NAMALWA (cell line): ENCODE measurements at places on chromosomes 4 and X.
A peak's percentile ranks its signal among the peaks of the same experiment; 100 is the strongest.

DNA sequence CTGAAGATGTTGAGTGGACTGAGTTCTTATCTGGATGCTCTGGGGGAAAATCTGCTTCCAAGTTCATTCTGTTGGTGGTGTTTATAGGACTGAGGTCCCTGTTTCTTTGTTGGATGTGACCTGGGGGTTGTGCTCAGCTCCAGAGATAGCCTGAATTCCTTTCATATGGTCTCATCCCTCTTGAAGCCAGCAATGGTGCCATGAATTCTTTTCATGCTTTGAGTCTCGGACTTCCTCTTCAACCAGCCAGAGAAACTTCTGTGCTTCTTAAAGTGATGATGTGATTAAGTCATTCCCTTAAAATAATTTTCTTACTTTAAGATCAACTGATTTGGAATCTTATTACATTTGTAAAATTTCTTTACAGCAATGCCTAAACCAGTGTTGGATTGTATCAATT lies 233.8 kb upstream of the UGT8 start:
- DNase-seq: no peak

- peak; percentile 48 for DNase-seq
Measured at GRCh38 chr4:153221783-153222706, 17.8 kb downstream of the TRIM2 start.

DNA sequence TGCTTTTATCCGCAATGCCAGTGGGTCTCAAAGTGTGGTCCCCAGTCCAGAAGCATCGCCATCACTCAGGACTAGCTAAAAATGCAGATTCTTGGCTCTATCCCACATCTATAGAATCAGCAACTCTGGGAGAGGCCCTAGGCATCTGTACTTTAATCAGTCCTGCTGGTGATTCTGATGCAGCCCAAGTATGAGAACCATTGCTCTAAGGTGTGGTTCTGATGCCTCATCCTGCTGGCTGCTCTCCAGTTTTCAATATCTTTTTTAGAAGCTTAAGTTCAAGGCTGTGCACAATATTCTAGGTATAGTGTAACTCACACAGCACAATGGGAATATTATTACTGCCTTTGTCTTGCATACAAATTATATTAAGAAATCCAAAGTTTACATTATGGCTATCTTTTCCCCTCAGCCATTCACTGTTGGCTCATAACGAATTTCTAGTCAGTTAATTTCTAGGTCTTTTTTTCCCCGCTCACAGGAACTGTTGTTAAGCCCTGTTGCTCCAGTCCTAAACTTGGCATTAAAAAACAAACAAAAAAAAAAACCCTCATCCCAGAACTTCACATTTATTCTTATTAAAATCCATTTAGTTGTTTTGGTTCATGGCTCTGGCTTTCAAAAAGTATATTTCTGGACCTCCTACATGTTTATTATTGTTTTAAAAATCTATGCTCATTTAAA lies 109.1 kb downstream of the PHEX start:
- DNase-seq: no peak

DNA sequence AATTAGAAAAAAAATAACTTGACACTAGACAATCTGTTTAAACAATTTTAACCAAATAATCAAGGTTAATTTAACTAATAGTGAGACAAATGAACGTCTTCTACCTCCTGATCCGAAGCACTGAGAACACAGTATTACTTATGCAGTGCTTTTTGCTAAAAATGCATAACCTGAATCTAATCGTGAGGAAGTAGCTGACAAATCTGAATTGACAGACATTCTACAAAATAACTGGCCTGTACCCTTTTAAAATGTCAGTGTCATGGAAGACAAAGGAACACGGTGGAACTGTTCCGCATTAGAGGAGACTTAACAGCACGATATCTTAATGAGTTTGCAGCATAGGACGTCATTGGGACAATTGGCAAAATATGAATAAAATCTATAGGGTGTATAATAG lies 631.2 kb upstream of the ZFP42 start:
- no peak for DNase-seq
